ENCODE measurements at places on chromosomes 16 and 17.
A peak's percentile ranks its signal among the peaks of the same experiment; 100 is the strongest.

DNA sequence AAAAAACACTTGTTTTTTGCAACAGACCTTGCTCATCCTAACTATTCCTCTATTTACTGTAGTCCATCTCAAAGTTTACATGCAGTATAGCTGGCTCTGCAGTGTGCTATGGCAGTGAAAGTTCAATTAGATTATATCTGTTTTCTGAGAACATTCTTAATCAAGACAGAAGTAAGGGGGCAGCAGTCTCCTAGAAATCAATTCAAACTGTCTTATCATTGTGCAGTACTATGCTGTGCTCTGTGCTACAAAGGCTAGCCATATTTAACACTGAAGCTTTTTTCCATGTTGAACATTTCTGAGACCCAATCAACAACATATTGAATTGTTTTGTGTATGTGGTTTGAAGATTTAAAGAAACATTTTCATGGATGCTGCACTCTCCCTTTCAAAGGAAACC lies 11.4 kb downstream of the NETO2 start:
- DNase-seq = no peak

GRCh38 chr17:44387804-44388203 lies 1.6 kb downstream of the ITGA2B start:
- DNase-seq = no peak

GRCh38 chr16:89031715-89032659 lies 55.0 kb upstream of the CBFA2T3 start:
- DNase-seq = peak; percentile 27

GRCh38 chr16:3638916-3639644 lies 15.4 kb upstream of the DNASE1 start:
- no peak for DNase-seq

- DNase-seq = no peak
These were observed 177.0 kb downstream of the RGS9 start for GRCh38 chr17:65314212-65314611.

DNA sequence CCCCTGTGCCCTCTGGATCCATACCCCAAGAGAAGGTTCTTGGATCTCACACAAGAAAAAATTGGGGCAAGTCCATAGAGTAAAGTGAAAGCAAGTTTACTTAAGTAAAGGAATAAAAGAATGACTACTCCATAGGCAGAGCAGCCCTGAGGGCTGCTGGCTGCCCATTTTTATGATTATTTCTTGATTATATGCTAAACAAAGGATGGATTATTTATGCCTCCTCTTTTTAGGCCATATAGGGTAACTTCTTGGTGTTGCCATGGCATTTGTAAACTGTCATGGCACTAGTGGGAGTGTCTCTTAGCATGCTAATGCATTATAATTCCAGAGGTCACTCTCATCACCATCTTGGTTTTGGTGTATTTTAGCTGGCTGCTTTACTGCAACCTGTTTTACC lies 70.8 kb downstream of the NLK start:
- DNase-seq = no peak

DNA sequence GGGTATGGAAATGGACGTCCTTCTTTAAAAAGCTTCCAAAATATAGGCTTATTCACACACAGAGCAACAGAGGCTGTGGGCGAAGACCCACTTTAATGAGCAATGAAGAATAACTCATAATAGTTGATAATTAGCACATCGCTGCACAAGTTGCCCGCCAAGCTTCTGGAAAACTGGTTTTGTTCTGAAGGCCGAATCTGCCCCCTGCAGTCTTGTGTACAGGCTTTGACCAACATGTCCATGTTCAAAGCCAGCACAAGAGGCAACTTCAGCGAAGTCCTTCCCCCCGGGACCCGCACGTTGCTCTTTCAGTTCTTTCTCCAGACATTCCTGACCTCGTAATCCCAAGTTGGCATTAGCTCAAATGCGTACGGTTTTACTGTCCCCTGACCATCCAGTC lies 73.3 kb downstream of the IRX5 start:
- DNase-seq = no peak

GRCh38 chr16:65494080-65494479 lies 372.2 kb upstream of the CDH11 start:
- DNase-seq = no peak

- no peak for DNase-seq
These were observed 83.9 kb upstream of the CIBAR2 start for GRCh38 chr16:85195900-85196772.
